ENCODE measurements at places on chromosomes 16 and 17.
A peak's percentile ranks its signal among the peaks of the same experiment; 100 is the strongest.

DNA sequence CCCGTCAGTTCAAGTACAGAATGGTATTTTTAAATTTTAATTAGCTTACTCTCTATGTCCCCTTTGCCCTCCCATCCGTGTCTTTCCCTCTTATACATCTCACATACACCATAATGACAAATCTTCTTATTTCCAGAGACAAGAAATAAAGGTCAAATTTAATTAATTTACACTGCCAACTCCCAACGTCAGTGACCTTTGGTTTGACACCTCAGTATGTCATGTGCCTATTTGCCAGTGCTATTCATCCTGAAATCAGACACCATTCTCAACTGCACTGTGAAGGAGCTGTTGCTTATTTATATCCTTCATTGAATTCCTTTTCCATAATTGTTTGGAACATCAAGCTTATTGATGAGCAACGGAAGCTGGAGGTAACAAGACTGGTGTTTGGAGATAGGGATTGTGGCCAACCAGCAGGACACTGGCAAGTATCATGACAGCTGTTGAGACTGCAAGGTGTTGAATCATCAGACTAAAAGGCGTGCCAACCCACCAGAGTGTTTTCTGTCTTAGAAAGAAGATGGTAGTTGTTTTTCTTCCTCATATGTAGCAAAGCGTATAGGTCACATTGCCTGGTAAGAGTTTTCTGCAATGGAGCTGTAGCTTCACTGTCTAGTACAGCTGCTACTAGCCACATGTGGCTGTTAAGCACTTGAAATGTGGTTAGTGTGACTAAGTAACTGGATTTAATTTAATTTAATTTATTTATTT, 12.5 kb downstream of the CALCOCO2 start:
- DNase-seq, result no peak

GRCh38 chr16:85618521-85618920, 5.4 kb downstream of the GSE1 start:
- DNase-seq, result no peak

DNA sequence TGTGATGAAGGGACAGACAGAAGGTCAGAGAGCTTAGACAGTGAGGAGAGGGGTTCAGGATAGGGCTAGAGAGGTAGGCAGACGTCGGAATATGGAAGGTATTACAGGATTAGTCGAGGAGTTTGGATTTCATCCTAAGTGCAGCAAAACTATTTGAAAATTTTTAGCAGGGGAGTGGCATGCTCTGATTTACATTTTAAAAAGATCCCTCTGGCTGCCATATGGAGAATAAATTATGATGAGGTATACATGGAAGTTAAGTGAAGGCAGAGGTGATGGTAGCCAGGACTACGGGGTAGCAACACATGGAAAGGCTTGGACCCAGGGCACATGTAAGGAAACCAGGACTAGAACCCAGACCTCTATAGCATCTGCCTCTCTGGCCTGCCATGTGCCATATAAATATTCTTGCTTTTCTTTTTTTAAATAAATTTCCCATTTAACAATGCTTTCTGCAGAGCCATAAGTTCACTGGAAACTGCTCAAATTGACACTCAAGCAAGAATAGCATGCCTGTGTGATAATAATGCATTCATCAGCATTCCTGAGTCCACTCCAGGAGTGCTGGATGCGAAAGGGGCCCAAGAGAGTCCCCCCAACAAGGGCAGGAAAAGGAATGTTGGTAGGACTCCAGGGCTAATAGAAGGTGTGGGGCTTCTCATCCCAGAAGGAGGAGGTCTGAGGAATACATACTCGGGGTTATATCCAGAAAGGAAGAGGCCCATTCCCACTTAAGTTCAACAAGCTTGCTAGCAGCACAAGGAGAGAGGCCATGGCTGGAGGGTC, 78.2 kb downstream of the HLF start:
- no peak for DNase-seq

DNA sequence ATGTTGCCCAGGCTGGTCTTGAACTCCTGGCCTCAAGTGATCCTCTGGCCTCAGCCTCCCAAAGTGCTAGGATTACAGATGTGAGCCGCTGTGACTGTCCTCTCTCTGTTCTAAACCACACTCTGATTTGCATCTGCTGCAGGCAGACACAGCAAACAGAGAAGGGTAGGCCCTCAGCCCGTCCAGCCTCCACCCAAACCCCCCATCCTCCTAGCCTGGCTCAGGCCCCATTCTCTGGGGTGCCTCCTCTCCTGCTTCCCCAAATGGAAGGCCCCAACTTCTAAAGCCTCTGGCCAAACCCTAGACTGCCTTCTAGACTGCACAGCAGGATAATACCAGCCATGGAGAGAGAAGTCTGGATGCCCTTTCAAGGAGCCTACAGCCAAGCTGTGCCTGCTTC, 4.1 kb upstream of the GFAP start:
- DNase-seq, result no peak

GRCh38 chr17:27578718-27579085, 52.3 kb upstream of the LGALS9 start:
- no peak for DNase-seq

DNA sequence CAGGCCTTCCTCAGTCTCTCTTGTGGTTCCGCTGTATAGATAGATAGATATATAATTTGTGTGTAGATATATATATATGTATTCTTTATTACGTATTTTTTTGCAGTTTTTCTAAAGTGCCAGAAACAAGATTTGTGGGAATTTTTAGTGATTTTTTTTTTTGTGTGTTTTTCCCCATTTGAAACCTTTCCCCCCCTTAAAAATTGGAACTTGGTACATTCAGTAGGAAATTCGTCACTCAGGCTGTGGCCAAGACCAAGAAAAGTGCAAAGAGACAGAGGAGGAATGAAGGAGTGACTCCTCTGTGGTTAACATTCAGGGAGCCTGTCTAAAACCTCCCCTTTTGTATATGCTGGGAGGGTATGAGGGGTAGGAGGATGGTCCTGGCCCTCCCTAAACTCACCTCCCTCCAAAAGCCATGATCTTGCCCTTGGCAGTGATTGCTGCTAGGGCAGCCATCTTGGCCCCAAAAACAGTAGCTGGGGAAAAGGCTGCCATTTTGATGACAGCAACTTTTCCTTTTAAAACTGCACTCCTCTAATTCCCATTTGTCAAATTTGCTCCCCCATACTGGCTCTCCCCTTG, 15.2 kb downstream of the CHRNB1 start:
- DNase-seq, result no peak

DNA sequence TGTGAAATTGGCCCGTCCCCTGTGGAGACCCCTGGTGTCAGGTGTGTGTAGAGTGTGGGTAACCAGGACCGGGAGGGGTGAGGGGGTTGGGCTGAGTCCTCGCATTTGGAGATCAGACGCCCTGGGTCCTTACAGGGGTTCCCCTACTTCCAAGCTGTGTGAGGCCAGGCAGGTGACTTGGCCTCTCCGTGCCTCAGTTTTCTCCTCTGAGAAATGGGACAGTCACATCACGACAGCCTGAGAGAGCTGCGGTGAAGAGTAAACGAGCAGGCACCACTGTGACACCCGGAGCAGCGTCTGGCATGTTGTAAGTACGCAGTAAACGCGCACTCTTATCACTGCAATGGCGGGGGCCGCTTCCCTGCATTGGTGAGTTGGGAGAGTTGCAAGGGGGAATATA, 152.5 kb upstream of the CIBAR2 start:
- DNase-seq, result no peak

DNA sequence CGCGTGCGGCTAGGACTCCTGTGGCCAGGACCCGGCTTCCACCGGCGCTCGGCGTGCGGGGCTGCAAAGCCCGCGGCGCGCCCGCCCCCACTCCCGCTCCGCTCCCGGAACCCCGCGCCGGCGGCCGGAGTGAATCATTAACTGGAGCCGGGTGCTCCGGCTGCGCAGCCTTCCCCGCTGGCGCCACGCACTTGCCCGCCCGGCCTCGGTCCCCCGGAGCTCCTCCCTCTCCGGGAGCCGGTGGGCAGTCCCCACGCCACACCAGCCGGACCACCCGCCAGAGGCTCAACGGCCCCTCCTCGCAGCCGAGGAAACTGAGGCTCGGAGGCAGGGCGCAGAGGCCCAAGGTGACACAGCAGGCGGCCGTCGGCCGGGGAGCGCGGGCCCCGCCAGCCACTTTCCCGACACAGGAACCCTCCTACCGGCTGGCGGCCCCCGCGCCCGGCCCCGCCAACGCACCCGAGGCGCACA, 580 bp downstream of the BCAR1 start:
- DNase-seq, result peak; percentile 76

DNA sequence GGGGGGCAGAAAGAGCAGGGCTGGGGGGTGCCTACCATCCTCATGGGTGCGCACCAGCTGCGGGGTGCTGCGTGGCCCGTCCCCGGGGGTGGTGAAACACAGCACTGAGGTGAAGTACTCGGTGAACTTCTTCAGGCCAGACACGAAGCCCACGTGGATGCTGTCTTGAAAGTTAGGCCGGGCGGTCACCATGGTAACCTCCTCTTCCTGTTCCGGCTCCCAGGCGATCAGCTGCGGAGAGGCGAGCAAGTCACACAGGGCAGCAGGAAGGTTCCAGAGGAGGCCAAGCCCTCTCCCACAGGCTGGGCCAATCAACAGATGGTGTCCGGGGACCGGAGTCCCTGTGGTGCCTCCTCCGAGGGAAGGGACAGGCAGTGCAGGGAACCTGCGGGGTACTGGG, 90.1 kb upstream of the CDC42EP4 start:
- no peak for DNase-seq
